Stimulated activated CD8-positive, alpha-beta memory T cell treated with anti-CD3 and anti-CD28 coated beads, Interleukin-2, amount 100 ng/mL, for 1 hour (primary cell): ENCODE measurements at places on chromosomes 7 and 10.

- no peak for DNase-seq
These were observed 40.3 kb downstream of the CPVL start for GRCh38 chr7:29105752-29106668.

DNA sequence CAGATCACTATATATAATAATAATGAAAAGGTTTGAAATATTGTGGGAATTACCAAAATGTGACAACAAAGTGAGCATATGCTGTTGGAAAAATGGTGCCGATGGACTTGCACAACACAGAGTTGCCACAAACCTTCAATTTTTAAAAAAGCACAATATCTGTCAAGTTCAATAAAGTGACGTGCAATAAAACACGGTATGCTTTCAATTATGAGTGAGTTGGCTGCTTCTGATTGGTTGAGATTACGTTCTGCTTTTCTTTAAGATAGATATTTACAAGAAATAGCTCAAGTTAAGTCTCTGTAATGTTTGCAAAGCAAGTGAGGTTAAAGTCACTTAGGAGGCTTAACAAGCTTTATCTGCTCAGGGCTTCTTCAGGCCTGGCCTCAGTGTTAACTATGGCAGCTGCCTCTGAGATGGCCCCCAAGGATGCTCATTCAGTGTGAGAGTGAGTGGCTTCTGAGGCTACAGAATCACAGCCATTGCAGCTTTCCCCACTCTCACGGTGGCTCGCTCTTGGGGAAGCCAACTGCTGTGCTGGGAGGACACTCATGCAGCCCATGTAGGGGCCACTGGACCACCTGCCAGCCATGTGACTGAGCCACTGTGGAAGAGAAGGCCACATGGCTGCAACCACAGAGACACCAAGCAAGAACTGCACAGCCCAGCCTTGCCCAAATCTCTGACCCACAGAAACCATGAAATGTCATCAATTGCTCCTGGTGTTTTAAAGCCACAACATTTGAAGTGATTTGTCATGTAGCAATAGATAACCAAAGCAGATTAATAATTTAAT, 78.3 kb upstream of the TMEM72 start:
- DNase-seq = no peak

DNA sequence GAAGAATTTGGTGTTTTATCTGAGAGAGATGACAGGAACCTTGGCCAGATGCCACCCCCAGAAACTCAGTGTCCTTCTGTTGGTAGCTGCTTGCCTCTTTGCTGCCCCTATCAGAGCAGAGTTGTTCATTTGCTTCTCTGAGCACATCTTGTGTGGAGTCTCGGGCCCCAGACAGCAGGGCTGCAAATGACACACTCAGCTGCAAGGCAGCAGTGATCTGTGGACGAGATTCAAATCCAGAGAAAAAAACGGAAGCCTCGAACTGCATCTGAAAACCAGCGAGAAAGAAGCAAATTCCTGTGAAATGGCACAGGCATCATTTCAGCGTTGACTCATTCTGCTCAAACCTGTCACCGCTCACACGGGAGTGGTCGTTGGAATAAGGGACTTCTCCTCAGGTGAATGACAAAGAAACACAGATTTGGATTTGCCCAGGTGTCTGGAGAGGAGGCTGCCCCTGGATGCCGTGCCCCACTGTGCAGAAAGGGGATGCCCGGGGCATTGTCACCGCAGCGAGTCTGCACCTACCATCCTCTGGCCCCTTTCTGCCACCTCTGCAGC, 144.7 kb downstream of the PFKFB3 start:
- DNase-seq = no peak

- no peak for DNase-seq
These were observed 50.0 kb downstream of the TACR2 start for GRCh38 chr10:69366738-69367137.

DNA sequence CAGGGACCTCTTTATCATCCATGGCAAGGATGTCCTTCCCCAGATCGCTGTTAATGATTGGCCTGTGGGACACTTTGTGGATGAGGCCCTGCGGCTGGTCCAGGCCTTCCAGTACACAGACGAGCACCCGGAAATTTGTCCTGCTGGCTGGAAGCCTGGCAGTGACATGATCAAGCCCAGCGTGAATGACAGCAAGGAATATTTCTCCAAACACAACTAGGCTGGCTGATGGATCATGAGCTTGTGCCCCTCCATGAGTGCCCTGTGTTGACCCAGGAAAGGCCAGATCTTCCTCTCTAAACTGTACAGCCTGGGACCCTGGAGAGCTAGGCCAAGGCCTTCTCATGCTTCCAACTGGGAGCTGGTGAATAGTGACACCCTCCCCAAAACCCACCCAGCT, 124.1 kb downstream of the CUL2 start:
- DNase-seq = no peak

DNA sequence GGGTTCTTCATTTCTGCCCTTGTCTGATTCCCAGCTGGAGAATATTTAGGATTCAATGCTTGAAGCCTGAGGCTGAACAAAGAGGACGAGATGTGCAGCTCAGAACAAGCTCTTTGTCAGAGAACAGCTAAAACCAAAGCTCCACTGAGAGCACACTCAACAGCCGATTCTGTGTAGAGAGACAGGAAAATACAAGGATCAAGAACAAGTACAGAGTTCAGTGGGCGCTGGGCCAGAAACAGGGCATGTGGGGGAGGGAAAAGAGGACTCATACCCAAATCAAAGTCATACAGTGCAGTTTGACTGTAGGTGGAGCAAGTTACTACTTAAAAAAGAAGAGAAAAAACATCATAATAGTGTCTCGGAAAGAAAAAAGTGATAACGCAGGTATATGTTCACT, at the start of gene AGMO:
Gene AGMO (minus strand): TSS at position 181 of the 400 bp plus-strand sequence.
- DNase-seq = no peak

- no peak for DNase-seq
These were observed 223.1 kb upstream of the KLF14 start for GRCh38 chr7:130957137-130957513.

DNA sequence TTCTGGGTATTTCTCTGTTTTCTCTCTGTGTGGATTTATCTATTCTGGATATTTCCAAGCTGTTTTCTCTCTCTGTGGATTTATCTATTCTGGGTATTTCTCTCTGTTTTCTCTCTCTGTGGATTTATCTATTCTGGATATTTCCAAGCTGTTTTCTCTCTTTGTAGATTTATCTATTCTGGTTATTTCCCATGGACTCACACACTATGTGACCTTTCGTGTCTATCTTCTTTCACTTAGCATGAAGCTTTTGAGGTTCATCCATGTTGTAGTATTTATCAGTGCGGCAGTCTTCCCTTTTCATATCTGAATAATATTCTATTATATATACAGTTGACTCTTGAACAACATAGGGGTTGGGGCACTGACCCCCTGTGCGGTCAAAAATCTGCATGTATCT, 435.0 kb upstream of the CNTNAP2 start:
- no peak for DNase-seq

DNA sequence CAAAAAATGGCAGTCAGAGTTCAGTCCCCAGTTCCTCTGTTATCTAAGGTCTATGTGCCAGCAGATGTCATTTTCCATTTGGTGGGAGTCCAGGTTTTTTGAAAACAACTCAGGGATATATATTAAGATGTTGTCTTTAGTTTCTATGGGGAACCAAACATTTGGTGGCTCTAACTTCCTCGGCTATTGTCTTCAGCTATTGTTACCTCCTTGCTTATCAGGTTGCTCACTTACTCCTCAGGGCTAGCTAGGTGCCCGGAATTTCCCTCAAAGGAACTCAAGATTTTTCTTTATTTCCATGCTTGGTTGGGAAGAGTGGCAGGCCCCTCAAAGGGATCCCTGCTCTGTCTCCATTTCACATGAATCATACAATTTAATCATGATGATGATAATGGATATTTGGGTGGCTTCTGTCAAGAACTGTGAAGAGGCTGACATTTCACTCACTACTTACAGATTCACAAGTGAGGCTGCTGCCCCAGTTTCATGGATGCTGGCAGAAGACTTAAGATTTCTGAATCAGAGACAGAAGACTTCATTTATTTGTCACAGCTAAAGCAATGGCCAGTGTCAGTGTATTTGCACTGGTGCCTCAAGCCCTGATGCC, 182.8 kb downstream of the PKD1L1 start:
- no peak for DNase-seq

DNA sequence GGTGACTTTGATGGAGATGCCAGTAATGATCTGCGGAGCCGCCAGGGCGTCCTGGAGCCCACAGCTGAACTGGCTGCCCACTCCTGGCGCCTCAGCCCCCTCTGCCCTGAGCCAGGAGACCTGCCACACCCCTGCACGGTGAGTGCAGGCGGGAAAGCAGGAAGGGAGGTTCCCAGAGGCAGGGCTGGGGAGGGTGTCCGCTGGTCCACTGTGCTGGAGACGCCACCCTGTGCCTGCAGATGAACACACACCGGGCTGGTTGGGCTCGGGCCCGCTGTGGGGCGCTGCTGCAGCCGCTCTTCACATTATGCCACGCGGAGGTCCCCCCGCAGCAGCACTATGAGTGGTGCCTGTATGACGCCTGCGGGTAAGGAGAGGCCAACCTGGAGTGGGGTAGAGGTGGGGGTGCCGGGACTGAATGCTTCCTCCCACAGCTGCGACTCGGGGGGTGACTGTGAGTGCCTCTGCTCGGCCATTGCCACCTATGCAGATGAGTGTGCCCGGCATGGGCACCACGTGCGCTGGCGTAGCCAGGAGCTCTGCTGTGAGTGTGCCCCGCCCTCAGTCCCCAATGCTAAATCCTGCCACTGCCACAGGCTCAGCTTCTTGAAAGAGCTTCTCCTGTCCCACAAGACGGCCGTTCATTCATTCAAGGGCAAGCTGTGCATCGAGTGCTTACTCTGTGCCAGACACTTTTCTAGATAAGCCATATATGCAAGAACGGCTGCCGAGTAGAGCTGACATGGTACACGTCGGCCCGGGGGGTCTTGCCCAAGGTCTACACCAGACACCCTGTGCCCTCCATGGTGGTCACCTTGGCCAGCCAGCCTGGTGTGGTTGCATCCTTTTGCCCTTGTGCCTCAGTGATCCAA, 14.3 kb upstream of the ZNF467 start:
- no peak for DNase-seq

DNA sequence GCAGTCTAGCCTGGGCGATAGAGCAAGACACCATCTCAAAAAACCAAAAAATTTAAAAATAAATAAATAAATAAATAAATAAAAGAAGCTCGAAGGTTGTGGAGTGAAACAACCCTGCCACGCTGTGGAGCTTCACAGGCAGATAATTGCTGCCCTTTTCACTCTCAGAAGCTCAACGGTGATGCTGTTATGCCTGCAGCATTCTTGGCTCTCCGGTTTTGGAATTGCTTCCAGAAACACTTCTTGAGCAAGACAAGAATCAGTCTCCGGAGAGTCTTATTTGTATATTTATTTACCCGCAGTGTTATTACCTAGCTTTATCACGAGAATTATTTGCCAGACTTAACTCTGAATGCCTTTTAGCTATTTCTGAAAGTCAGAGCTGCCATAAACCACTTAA, 40.5 kb upstream of the UBE2H start:
- no peak for DNase-seq

- no peak for DNase-seq
These were observed 2.7 kb upstream of the NRG3 start for GRCh38 chr10:81872206-81872862.

GRCh38 chr10:120086066-120086465, 193.5 kb downstream of the SEC23IP start:
- DNase-seq = no peak

DNA sequence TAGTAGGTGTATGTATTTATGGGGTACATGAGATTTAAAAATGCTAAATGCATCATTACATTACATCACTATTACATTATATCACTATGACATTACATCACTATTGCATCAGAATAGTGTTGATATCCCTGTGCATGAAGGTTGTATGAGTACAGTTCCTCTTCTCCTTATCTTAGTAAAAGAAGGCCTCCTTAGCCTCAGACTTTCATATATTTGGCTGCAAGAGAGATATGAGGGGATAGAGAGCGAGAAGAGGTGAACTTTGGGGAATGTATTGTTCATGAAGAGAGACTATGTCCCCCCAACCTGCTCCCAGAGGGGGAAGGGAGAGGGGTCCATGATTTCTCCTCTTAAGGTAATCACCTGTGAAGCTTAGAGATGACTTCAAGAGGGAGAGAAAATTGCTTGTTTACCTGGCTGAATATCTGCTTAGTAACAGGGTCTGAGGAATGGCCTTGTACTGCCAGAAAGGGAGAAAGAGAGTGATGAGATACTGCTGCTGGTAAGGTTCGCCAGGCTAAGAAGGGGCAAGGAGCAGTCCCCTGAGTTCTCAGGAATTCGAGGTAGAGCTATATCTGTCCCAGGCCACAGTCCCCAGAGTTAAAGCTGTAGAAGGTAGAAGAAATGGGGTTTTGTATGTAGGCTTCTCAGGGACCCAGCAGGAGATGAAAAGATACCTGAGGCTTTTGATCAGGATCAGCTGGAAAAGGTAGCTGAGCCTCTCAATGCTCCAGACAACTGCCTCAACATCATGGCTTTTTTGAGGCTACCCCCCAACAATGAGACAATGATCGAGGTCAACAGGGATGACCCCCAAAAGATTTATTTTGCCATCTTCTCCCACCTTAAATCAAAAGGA, 168.4 kb upstream of the WNT16 start:
- no peak for DNase-seq

- DNase-seq = no peak
These were observed 57.3 kb downstream of the TCF7L2 start for GRCh38 chr10:113007343-113007771.

- DNase-seq = no peak
These were observed 19.5 kb upstream of the PNLIP start for GRCh38 chr10:116526219-116526618.

DNA sequence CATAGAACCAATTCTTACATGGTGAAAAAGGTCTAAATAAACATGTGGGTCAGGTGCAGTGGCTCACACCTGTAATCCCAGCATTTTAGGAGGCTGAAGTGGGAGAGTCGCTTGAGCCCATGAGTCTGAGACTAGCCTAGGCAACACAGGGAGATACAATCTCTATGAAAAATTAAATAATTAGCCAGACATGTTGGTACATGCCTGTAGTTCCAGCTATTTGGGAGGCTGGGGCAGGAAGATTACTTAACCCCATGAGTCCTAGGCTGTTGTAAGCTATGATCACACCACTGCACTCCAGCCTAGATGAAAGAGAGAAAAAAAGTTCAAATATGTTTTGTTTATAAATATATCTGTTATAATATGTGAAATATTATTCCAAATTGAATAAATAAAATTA, 643.6 kb downstream of the IPMK start:
- DNase-seq = no peak

- no peak for DNase-seq
These were observed 745.2 kb downstream of the SUGCT start for GRCh38 chr7:40879941-40880543.

- DNase-seq = no peak
These were observed 6.8 kb upstream of the C10orf120 start for GRCh38 chr10:122706467-122706866.

DNA sequence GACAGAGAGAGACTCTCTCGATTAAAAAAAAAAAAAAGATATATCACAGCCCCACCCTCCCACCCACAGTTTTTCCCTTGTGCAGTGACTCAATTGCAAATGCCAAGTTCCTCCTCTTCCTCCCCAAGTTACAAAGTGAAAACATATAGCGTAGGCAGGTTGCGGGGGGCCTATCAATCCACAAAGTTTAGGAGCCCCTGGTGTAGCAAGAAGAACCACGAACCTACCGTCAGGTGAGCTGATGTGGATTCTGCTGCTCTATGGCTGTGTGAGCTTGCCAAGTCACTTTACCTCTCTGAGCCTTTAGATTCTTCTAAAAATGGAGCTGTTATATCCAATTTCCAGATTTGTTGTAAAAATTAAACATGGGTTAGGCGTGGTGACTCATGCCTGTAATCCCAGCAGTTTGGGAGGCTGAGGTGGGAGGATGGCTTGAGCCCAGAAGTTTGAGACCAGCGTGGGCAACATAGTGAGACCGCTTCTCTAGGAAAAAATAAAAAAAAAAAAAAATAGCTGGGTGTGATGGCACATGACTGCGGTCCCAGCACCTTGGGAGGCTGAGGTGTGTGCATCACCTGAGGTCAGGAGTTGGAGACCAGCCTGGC, 8.2 kb upstream of the RHBDD2 start:
- no peak for DNase-seq
